Mucosa of gallbladder (tissue), 1 donor: ENCODE measurements at places on chromosomes 6 and 20. TPM values are rescaled to one million over a fixed set of nuclear protein-coding genes. Genes with fewer than 3 reads are reported as not detected.

DNA sequence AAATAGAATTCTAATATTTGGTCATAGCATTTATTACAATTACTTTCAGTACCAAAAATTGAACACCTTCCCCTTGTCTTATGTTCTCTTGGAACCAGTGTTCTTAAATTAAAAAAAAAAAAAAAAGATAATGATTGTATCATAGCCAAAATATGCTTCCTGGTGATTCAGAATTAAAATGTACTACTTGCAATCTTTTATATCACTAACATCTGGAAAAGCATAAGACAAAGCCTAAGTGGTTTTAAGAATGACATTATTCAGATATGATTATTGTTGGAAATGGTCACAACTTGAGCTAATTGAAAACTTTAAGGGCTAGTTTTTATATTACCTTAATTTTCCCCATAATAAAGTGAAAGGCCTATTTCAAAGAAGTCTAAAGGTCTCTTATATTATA, 493.3 kb upstream of the MARCKS start:
- DNase-seq, result no peak

GRCh38 chr6:118724211-118724610, 72.8 kb upstream of the CEP85L start:
- no peak for DNase-seq

DNA sequence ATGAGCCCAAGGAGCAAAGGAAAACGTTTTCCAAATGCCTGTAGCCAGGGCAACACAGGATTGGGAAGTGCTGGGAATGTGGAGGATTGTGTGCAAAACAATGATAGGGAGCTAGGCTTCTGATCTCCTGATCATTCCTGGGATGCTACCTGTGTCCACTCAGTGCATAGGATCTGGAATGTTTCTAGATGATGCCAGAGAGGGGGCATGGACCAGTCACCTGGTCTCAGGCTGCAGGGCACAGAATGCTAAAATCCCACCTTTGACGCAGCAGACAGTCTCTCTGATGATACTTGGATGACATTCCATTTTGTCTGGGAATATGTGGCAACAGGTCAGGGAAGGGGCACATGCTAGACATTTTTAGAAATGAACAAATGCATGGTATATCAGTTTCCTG, 128.9 kb downstream of the CLIC5 start:
- DNase-seq, result no peak

DNA sequence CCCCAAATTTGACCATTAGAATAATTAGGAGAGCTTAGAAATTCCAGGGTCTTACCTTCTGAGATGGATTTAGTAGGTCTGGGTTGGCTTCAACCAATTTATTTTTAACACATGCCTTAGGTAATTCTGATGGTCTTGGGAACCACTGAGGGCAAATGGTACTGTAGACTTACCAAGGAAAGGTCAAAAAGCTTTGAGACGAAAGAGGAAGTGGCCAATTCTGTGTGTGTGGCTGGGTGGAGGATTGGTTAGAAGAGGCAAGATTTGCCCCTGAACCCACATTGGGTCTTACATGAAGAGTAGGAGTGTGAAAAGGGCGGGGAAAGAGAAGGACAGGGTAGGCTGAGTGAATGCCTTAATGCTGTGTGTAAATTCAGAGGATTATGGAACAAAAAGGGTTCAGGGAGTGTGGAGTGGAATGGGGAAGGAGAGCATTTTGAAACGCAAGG, 2.7 kb downstream of the ITCH start:
- DNase-seq, result no peak

C6orf52 gene
- 0.69 TPM for total RNA-seq

RSPO3 gene
- total RNA-seq, result 3.4 TPM
